ENCODE measurements at places on chromosomes 13 and 19.

DNA sequence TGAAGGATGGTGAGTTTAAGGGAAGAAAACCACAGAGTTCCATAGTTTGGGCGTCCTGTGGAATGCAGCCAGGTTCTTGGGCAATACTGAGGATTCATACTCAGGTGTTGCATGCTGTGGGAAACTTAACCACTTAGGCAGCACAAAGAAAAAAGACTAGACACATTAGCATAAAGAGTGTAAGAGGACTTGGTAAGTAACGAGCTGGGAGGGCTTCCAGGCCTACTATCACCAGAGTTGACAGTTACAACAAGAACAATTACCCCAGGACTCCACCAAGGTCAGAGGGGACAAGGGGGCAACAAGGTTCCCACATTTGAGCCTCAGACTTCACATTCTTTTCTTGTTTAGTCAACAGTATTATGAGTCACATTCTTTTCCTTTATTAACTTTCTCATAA lies 33.2 kb downstream of the KCTD12 start:
- peaks cover 10% of the 10 kb centered on the region for H3K4me1 ChIP-seq
- no peaks in the 10 kb centered on the region for H3K27me3 ChIP-seq
- peak; percentile 35 for DNase-seq
- H3K27ac ChIP-seq, result no peak overlapping the region
- H3K4me3 ChIP-seq, result no peak overlapping the region
- no peaks in the 10 kb centered on the region for H3K36me3 ChIP-seq

DNA sequence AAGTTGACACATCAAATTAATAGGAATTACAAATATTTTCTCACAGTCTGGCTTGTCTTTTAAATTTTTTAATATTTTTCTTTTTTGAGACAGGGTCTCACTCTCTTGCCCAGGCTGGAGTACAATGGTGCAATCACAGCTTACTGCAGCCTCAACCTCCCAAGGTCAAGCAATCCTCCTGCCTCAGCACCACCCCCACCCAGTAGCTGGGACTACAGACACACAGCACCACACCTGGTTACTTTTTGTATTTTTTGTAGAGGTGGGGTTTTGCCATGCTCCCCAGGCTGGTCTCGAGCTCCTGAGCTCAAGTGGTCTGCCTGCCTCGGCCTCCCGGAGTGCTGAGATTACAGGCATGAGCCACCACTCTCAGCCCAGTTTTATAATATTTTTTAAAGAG lies 72.0 kb downstream of the SPATA13 start:
- no peak overlapping the region for H3K4me3 ChIP-seq
- H3K36me3 ChIP-seq, result no peaks in the 10 kb centered on the region
- H3K27me3 ChIP-seq, result no peaks in the 10 kb centered on the region
- no peaks in the 10 kb centered on the region for H3K4me1 ChIP-seq

DNA sequence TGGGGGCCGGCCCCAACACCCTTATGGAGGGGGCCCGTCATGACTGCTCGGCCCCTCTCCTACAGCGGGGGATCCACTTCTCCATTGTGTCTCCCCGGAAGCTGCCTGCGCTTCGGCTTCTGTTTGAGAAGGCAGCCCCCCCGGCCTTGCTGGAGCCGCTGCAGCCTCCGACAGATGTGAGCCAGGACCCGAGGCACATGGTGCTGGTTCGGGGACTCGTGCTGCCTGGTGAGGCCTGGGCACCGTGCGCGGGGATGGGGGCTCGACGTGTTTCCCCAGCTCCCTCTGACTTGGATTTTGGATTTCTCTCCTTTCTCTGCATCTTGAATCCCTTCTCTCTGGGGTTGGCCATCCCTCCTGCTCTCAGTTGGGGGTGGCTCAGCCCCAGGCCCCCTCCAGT lies 11.6 kb downstream of the MED25 start:
- DNase-seq, result no peak
- H3K36me3 ChIP-seq, result peaks cover 71% of the 10 kb centered on the region
- H3K4me3 ChIP-seq, result no peak overlapping the region

DNA sequence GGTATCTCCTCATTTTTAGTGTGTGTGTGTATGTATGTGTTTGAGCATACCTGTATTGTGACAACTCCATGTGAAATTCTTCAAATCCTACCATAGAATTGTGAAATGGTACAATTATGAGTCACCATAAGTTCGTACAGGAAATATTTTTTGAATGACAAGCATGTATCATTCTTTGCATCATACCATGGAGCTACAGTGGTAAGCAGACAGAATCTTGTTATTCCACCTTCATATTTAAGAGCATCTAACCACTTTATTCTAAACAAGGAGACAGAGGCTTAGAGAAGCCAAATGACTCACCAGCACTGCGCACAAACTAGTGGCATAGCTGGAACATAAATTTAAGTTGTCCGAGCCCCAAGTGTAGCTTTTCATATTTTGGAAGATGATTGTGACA lies 4.5 kb upstream of the EPSTI1 start:
- H3K36me3 ChIP-seq, result no peaks in the 10 kb centered on the region
- no peaks in the 10 kb centered on the region for H3K27me3 ChIP-seq
- H3K4me3 ChIP-seq, result no peak overlapping the region
- H3K27ac ChIP-seq, result no peak overlapping the region

DNA sequence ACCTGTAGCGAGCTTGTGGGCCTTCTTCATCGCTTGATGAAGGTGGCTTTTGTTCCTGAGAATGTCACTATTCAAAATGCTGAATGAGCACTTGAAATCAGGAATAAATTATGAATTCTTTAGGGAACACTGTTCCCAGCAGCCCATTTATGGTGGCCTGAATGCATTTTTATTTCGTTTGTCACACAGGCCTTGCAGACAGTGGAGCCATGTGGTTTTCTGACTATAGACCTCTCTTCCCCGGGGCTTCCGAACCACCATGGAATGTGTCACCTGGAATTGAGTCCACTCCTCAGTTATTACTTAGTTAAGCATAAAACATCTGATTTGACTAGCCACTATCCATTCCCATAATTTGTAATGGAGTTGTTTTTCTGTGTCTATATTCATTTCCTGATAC lies 396.9 kb downstream of the IRS2 start:
- no peaks in the 10 kb centered on the region for H3K27me3 ChIP-seq
- no peak overlapping the region for H3K4me3 ChIP-seq
- DNase-seq, result peak; percentile 21
- H3K27ac ChIP-seq, result no peak overlapping the region
- no peaks in the 10 kb centered on the region for H3K36me3 ChIP-seq

DNA sequence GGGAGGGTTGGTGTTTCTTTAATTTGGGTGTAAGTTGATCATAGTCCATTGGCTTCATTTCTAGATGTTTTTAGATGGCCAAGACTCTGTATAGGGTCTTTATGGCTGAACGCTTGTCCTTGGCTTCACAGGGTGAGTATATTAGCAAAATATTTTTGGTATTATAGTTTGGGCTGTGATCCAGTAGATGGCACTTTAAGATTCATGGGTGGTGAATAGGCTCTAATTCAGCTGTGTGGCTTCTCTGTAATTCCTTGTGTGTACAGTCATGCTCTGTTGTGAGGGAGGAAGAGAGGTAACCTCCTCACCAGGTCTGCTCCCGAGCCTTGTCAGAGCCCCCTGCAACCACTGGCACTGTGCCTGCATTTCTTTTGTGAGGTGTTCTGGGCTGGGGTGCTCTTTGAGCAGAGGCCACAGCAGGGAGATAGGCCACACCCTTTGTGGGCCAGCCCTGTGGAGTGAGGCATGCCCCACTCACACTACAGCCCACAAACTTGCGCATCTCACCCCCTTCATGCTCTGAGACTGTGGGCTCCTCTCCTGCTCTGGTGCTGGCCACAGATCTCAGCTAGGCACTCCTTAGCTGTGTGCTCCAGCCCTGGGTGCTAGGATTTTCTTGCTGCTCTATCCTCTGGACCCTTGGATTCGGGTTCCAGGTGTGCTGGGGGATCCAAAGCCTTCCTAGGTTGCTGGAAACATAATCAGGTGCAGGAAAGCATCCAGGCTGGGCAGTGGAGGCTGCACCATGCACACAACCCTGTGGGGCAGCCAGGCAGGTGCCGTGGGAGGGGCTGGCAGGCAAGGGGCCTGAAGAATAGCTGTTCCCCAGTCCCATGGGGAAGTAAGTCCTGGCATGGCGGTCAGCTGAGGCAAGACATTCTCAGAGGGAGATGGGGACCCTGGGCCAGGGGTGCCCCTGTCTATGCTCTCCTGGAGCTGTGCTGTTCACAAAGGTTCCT lies 193.9 kb downstream of the GPC5 start:
- no peak overlapping the region for H3K27ac ChIP-seq
- no peaks in the 10 kb centered on the region for H3K4me1 ChIP-seq
- no peak overlapping the region for H3K4me3 ChIP-seq
- no peak for DNase-seq
- no peaks in the 10 kb centered on the region for H3K27me3 ChIP-seq
- H3K36me3 ChIP-seq, result no peaks in the 10 kb centered on the region

GRCh38 chr13:53474878-53475277 lies 446.3 kb downstream of the OLFM4 start:
- H3K4me3 ChIP-seq, result no peak overlapping the region
- no peaks in the 10 kb centered on the region for H3K27me3 ChIP-seq
- H3K27ac ChIP-seq, result no peak overlapping the region
- H3K36me3 ChIP-seq, result no peaks in the 10 kb centered on the region
- no peak for DNase-seq

- H3K27me3 ChIP-seq, result no peaks in the 10 kb centered on the region
- DNase-seq, result no peak
- no peaks in the 10 kb centered on the region for H3K36me3 ChIP-seq
- no peak overlapping the region for H3K4me3 ChIP-seq
- no peaks in the 10 kb centered on the region for H3K4me1 ChIP-seq
These were observed 7.9 kb upstream of the MAB21L1 start for GRCh38 chr13:35484384-35484783.

DNA sequence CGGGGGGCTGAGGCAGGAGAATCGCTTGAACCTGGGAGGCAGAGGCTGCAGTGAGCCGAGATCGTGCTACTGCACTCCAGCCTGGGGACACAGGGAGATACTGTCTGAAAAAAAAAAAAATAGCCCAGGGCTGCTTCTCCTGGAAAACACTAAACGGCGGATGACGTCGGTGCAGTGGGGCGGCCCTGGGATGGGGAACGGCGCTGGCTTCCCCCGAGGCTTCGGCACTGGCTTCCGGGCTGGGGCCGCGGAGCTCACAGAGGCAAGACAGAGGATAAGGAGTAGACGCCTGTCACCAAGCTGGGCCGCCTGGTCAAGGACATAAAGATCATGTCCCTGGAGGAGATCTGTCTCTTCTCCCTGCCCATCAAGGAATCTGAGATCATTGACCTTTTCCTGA lies 5.0 kb downstream of the PRSS57 start:
- peaks cover 3% of the 10 kb centered on the region for H3K4me1 ChIP-seq
- H3K36me3 ChIP-seq, result no peaks in the 10 kb centered on the region

GRCh38 chr13:44364345-44365000 lies 9.2 kb upstream of the SERP2 start:
- no peaks in the 10 kb centered on the region for H3K27me3 ChIP-seq
- peak; percentile 88 for DNase-seq
- H3K4me1 ChIP-seq, result peaks cover 25% of the 10 kb centered on the region
- H3K4me3 ChIP-seq, result no peak overlapping the region
- peak overlapping the region; percentile 73 for H3K27ac ChIP-seq

DNA sequence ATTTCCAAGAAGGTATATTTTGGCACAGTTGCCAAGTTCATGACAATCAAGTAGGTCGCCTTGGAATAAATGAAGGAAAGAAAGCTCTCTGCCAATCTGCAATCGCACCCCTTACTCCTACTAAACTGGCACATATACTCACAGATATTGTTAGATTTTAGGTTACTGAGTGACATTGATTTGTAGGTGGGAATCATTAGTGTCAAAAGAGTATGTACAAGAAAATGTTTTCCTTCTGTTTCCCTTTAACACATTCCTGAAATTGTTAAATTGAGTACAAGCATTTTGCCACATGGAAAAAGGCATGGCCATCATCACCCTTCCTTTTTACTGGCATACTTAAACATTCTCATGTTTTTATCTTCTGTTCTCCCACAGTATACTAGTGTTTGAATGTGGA lies 2868.3 kb upstream of the PCDH20 start:
- no peaks in the 10 kb centered on the region for H3K4me1 ChIP-seq
- no peak overlapping the region for H3K4me3 ChIP-seq
- no peak for DNase-seq
- H3K27me3 ChIP-seq, result no peaks in the 10 kb centered on the region

GRCh38 chr19:55544014-55544413 lies 1.3 kb downstream of the SBK3 start:
- H3K27me3 ChIP-seq, result no peaks in the 10 kb centered on the region
- no peak overlapping the region for H3K27ac ChIP-seq
- H3K36me3 ChIP-seq, result no peaks in the 10 kb centered on the region
- H3K4me3 ChIP-seq, result no peak overlapping the region
- peaks cover 3% of the 10 kb centered on the region for H3K4me1 ChIP-seq
- no peak for DNase-seq

DNA sequence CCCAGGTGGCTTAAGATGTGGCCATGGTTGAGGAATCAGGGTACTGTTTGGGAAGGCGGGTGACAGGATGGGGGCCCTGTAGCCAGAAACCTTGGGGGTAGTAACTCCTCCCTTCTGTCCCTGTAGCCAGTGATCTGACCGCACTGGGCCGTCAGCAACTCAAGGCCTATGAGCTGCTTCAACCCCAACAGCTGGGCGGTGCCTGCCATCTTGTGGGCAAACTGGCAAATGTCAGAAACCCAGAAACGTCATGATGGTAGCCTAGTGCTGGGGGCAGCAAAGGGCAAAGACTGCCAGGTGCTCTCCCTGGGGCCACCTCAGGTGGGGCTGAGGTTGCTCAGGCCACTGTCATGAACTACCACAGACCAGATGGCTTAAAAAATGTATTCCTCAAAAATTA lies 3.5 kb downstream of the COPE start:
- no peak overlapping the region for H3K27ac ChIP-seq
- no peak overlapping the region for H3K4me3 ChIP-seq
- H3K36me3 ChIP-seq, result peaks cover 39% of the 10 kb centered on the region

GRCh38 chr19:23561341-23561740 lies 125.7 kb downstream of the ZNF675 start:
- H3K27ac ChIP-seq, result no peak overlapping the region
- H3K27me3 ChIP-seq, result no peaks in the 10 kb centered on the region
- H3K4me1 ChIP-seq, result no peaks in the 10 kb centered on the region
- DNase-seq, result peak; percentile 71
- no peak overlapping the region for H3K4me3 ChIP-seq

DNA sequence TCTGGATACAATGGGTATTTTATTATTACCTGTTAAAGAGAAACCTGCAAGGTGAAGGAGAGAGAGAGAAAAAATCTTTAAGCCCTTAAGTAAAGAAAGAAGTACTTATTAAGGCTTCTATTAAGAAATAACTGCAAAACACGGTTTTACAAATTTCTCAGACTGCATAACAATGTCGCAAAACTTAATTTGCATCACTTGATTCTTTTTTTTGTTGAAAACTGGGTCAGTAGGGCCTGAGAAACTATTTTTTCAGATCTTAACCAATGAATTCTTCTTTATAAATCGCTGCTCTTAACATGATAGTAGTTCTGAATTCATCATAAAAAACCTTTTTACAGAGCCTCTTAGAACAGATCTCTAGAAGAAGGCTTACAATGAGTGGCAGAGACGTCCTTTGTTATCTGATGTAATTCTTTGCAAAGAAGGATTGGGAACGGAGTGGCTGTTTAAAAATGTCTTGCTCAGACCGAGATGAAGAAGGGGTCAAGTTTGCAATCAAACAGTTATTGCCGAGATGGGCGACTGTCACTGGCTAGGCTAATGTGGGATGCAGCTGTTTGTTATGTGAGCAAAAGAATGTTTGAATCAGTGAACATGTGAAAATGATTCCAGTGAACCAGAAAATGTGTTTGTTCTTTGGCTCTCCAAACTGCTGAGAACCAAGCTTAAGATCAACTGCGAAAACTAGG lies 76.3 kb downstream of the ZNF536 start:
- H3K4me1 ChIP-seq, result peaks cover 3% of the 10 kb centered on the region
- no peaks in the 10 kb centered on the region for H3K27me3 ChIP-seq
- DNase-seq, result no peak
- no peaks in the 10 kb centered on the region for H3K36me3 ChIP-seq
- H3K27ac ChIP-seq, result no peak overlapping the region
- no peak overlapping the region for H3K4me3 ChIP-seq

GRCh38 chr13:95793781-95794180 lies 116.8 kb downstream of the DNAJC3 start:
- no peak overlapping the region for H3K27ac ChIP-seq
- H3K4me3 ChIP-seq, result no peak overlapping the region
- peaks cover 2% of the 10 kb centered on the region for H3K4me1 ChIP-seq
